ENCODE measurements at places on chromosomes 1 and 21.
A peak's percentile ranks its signal among the peaks of the same experiment; 100 is the strongest.

- DNase-seq, result peak; percentile 57
These were observed 15.7 kb downstream of the IFI6 start for GRCh38 chr1:27656157-27656893.

GRCh38 chr1:117093870-117094621 is 27.5 kb downstream of the TRIM45 start:
- no peak for DNase-seq

- DNase-seq, result no peak
These were observed 9.1 kb upstream of the CDK18 start for GRCh38 chr1:205495237-205495823.

DNA sequence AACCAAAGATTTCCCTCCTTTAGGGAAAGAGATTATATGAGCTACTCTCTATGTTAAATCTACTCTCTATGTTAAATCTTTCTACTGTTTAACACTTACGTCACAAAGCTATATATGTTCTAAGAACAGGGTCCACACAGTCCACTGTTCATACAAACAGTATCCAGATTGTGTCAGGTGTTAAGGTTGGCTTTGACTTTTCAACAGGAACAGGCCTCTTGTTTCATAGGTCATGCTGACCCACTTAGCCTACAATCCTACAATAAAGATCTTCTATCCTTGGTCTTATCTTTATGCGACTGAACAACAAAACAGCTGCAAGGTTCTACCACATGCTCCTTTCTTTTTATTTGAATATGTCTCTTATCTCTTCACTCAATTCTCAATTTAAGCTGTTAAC is 134.9 kb downstream of the LTN1 start:
- DNase-seq, result no peak

DNA sequence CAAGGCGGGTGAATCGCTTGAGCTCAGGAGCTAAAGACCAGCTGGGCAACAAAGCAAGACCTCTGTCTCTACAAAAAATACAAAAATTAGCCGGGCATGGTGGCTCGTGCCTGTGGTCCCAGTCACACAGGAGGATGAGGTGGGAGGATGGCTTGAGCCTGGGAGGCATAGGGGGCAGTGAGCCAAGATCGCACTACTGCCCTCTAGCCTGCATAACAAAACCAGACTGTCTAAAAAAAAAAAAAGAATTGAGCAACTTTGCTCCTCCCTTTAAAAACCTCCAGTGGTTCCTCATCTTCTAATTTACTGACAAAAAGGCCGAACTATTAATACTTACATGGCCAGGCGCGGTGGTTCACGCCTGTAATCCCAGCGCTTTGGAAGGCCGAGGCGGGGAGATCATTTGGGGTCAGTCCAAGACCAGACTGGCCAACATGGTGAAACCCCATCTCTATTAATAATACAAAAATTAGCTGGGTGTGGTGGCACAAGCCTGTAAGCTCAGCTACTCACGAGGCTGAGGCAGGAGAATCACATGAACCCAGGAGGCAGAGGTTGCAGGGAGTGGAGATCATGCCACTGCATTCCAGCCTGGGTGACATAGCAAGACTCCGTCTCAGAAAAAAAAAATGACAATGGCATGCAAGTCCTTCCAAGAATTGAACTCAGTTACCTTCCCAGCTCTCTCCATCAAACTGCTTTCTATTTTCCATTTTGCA is 4.4 kb downstream of the ACBD3 start:
- peak; percentile 51 for DNase-seq

DNA sequence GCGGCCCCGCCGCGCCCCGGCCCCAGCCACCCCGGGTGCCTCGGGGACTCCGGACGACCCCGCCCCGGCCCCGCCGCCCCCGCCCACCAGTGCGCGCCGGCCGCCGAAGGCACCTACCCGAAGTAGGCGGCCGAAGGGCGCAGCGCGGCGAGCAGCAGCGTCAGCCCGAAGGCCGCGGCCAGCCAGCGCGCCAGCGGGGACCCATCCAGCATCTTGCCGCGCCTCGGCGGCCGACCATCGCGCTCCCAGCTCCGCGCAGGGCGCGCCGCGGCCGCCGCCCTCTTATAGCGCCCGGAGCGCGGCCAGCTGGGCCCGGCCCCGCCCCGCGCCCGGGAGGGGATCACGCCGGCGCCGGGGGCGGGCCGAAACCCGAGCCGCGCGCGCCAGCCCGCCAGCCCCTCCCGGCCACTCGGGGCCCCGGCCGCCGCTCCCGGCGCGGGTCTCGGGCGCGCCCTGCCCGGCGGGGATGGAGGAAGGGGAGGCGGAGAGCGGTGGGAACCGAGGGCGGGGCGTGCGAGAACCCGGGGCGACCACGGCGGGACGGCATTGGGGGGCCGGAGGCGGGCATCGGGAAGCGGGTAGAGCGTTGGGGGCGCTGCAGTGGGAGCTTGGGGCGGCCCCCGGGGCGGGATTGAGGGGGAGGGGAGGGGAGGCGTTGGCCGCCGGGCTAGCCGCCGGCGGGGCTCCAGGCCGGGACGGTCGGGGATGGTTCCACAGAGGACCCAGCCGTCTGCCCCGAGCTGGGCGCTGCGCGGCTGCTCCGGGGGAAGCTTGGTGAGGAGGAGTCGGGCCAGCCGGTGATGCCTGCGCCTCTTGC is at the start of gene WNT9A:
TSS of gene WNT9A (minus strand) at position 257 of the 817 bp plus-strand sequence. CDS start at position 212, 45 bp downstream.
- DNase-seq, result peak; percentile 91

All from tongue (tissue), 3 donors.